ENCODE measurements at places on chromosomes 13 and 19. TPM values are rescaled to one million over a fixed set of nuclear protein-coding genes. Genes with fewer than 3 reads are reported as not detected.

The RPS16 gene
- total RNA-seq, result 2,860 TPM

- peak overlapping the region; percentile 40 for H3K27ac ChIP-seq
- peak; percentile 94 for DNase-seq
- H3K4me3 ChIP-seq, result no peak overlapping the region
- peaks cover 18% of the 10 kb centered on the region for H3K4me1 ChIP-seq
These were observed 19.6 kb downstream of the FUZ start for GRCh38 chr19:49793561-49793840.

The LGALS7B gene
- total RNA-seq, result not detected

The NCAN gene
- not detected for total RNA-seq
